ENCODE measurements at places on chromosomes 1 and 21.

- DNase-seq: no peak
These were observed 54.0 kb downstream of the RUNX3 start for GRCh38 chr1:24875991-24876506.

- DNase-seq: no peak
These were observed 72.2 kb downstream of the TDRD5 start for GRCh38 chr1:179663810-179664209.

DNA sequence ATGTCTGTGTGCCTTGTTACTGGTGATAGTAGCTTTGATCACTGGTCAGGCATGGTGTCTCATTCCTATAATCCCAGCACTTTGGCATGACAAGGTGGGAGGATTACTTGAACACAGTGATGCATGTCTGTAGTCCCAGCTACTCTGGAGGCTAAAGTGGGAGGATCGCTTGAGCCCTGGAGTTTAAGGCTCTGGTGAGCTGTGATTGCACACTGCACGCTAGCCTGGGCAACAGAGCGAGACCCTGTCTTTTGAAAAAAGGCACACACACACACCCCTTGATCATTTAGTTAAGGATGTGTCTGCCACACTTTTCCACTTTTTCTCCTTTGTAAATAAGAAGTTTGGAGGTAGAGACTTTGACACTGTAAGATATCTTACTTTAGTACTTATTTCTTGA, 15.1 kb downstream of the MIGA1 start:
- no peak for DNase-seq

- DNase-seq: no peak
These were observed 11.8 kb downstream of the PATJ start for GRCh38 chr1:61753998-61754508.

DNA sequence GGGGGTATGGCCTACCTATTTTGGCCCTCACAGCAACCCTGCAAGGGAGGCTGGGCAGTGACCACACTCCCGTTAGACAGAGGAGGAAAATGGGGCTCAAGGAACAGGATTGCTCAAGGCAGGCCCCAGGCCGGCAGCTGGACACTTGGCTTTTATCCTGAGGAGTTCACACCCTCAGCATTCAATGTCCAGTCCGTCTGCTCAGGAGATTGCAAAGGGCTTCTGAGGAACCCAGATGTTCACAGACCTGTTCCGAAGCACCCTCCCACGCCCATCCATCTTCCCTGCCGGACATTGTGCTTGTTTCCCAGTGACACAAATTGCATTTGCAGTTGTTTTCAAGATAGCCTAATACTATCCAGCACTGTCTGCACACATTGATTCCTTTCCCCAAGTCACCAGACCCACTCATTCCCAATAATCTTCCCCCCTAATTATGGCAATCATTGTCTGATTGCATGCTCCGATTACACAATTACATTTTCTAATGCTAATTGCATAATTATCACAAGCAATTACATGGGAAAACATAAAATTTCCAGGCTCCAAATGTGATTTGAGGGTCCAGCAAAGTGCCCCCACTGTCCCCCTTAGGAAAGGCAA, 4.3 kb upstream of the UBL4B start:
- DNase-seq: no peak

- no peak for DNase-seq
These were observed 137.6 kb upstream of the RUNX3 start for GRCh38 chr1:25067518-25068251.

GRCh38 chr1:248366609-248367008, 5.1 kb downstream of the OR2T4 start:
- no peak for DNase-seq

DNA sequence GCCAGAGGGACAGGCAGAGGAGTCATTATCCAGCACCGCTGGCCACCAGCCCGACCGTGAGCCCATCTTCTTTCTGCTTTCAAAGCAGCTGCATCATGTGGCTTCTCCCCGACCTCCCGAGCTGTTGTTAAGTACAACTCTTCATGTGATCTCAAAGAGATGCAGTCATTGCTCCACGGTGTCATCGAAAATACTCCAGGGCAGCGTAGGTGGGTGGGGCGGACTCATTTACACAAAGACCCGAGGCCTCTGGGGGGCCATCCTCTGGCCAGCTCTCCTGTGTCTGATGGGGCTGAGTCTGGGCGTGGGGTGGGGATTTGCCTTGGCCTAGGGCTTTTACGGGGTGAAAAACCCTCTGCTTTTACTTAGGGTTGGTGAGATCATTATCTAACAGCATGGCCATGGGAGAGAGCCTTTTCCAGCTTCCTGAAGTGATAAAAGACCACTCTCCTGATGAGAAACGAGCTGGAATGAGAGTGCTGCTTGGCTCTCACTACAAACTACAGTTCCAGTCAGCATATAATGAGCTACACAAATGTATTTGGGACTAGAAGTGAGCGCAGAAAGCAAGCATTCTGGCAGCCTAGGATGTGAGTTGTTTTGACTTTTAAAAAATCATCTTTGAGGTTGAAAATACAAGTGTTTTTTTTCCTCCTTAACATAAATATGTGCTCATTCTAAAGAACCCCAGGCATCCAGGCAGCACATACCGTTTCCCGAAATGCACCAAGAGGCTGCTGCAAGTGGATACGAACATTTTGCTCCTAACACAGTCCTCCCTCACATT, 165.0 kb downstream of the RHOU start:
- DNase-seq: no peak

DNA sequence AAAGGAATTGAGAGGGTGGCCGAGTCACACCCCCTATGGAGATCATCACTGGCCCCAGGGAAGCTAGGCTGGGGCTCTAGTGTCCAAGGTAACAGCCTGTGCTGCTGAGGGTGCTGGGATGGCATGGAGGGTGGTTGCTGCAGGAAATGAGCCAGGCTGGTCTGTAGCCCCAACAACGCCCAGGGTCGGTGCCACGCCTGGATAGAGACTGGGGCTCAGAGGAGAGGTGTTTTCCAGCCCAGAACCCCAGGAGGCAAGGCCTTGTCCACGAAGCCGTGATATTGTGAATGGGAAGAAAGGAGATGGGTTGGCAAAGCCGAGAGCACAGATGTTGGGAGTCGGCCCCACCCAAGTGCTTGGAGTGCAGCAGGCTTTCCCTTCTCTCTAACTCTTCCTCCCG, 68.9 kb upstream of the ACTRT2 start:
- no peak for DNase-seq

- DNase-seq: no peak
These were observed 51.0 kb downstream of the RPL5 start for GRCh38 chr1:92882819-92883218.

GRCh38 chr1:114024049-114024448, 44.8 kb downstream of the OLFML3 start:
- no peak for DNase-seq

- no peak for DNase-seq
These were observed 231.3 kb downstream of the C1orf94 start for GRCh38 chr1:34408011-34408410.

- DNase-seq: no peak
These were observed 24.8 kb upstream of the ACBD6 start for GRCh38 chr1:180527101-180527669.

GRCh38 chr1:3672971-3673361, 20.6 kb downstream of the TP73 start:
- DNase-seq: no peak

- DNase-seq: no peak
These were observed 136.5 kb downstream of the RERE start for GRCh38 chr1:8680664-8681650.

DNA sequence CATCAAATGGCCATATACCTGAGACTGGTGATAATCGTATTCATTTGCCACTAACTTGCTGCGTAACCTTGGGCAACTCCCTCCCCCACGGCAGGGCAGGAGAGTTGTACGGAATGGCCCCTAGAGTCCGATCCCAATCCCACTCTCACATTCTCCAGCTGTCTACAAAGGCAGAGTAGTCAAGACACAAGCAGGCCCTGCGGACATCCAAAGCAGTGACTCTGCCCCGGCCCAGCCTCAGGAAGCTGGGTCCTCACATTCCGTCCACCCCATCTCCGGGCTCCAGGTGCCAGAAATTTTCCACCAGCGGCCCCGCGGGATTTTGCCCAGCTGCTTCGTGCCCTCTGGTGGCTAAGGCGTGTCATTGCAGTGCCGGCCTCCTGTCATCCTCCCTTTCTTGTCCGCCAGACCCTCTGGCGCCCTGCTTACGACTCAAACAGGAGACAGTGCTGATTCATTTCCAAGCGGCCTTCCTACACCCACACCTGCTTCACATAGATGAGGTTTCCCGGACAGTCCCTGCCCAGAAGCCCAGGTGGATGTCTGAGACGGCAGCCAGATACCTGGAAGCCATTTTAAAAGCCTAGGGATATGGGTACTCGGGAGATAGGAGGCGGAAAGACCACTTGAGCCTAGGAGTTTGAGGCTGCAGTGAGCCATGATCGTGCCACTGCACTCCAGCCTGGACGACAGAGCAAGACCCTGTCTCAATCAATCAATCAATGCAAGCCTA, 2.9 kb upstream of the S100A2 start:
- peak; percentile 67 for DNase-seq

DNA sequence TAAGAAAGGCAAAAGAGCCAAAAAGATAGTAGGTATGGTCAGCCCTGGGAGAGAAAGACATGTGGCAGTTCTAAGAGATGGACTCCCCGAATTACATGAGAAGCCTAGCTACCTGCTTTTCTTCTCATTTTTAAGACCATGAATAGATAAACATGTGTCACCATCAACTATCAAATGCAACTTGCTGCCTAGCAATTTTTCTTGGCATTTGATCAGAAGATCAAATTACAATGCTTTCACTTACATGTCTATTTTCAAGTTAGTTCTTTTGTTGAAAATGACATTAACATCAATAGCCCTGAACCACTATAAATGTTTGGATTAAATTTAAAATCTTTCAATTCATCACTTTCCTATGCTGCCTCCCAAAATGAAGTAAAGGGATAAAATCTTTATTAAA, 212.3 kb downstream of the HHIPL2 start:
- no peak for DNase-seq

- DNase-seq: no peak
These were observed 2.0 kb upstream of the FAM131C start for GRCh38 chr1:16075337-16076030.

GRCh38 chr21:25895565-25896205, 160.9 kb downstream of the GABPA start:
- DNase-seq: no peak

DNA sequence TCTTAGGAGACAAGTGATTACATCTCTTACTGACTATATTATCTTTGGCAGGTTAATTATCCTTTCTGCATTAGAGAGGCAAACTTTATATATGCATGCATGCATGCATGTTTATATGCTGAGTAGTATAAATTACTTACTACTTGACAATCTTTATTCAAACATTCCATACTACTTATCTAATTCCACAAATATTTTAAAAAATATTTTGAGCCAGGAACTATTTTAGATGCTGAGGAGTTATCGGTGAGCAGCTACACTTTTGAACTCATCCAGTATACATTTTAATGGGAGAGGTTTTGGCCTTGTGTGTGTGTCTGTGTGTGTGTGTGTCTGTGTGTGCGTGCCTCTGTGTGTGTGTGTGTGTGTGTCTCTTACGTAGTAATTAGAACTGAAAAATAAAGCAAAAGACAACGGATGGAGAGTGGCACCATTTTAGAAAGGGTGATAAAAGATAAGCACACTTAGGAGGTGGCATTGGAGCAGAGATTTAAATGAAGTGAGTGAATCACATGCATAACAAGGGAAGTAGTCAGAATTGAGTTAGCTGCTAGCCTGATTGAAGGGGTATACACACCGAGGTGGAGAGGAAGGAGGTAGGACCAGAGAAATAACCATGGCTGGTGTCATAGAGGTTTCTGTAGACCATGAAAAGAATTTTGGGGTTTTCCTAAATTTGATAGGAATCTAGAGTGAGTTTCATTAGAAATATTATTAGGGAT, 1488.4 kb downstream of the MRPL39 start:
- DNase-seq: no peak

GRCh38 chr21:26282058-26282457, 111.5 kb upstream of the APP start:
- DNase-seq: no peak

DNA sequence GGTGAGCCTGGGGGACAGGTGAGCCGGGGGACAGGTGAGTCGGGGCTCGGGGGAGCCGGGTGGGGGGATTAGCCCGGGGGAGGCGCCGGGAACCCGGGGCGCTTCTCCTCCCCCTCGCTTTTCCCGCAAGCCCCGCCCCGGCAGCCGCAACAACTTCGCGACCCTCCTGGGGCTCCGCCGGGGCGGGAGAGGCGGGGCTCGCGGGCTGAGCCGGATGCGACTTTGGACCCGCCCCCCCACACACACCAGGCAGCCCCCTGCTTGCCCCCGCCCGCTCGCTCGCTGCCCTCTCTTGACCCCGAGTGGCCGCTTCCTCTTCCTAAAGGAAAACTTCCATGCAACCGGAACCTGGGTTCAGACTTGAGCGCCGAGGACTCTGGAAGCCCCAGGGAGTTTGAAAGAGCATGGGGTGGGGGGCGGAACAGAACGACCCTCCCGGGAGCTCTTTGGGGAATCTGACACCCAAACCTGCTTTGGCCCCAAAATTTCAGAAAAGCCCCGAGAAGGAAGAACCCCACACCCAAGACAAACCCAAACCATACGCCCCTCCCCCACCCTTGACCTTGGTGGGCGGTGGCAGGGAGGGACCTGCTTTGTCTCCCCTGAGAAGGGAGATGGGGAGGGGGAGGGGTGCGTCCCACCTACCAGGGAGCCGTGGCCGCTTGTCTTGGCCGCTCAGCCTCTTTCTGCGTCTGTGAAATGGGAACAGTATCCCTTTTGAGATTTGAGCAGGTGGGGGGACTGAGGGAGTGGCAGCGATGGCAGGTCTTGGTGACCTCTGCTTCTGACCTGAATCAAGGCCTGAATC, 550 bp downstream of the ARHGEF16 start:
- no peak for DNase-seq

DNA sequence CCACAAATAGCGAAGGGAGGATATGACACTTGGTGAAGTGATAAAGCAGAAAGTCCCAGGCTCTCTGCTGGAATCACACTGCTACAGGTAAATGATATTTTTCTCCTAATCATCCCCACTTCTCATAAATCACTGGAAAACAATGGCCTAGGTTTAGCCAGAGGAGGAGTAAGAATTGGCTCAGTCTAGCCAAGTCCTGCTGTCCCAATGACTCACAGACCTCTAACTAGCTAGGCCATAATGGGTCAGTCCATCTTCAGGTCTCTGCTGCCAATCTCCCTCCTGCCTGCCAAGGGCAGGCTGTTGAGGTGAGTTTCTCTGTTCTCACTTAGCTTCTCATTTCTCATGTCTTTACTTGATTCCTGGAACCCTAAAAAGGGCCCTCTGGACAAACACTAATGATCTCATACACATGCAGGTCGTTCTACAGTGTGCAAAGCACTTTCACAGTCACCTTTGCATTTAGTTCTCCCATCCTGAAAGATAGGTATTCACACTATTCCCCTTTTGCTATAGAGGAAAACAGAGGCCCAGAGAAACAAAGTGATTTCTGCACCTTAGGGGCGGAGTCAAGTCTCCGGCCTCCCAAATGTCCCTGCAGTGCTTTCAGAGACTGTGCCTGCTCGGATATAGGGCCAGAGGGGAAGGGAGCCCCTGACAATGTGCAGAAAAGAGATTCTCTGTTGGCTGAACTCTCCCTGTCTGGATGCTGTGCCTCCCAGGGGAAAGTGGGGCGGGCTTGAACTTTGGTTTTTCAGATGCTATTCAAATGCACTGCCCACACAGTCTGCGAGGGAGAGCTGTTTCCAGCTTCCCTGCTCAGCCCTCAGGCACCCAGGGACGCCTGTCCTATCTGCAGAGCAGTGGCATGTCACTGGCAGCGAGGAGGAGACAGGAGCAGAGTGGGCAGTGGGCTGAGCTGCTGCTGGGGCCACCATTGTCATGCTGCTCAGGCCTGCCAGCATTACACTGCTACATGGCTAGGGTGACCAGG, 3.9 kb upstream of the CDK18 start:
- DNase-seq: no peak

- no peak for DNase-seq
These were observed 5.4 kb downstream of the TMEM59 start for GRCh38 chr1:54047384-54048305.

Data from stimulated activated CD4-positive, alpha-beta T cell treated with anti-CD3 and anti-CD28 coated beads, Interleukin-1b, Interleukin-23, amount 100 ng/mL, for 1 hour (primary cell).